ENCODE measurements at places on chromosomes 1 and 21.

GRCh38 chr1:206719169-206719839, 34.6 kb downstream of the MAPKAPK2 start:
- DNase-seq, result no peak

GRCh38 chr21:42684109-42684916, 30.9 kb downstream of the PDE9A start:
- DNase-seq, result no peak

GRCh38 chr1:147757015-147757990, 3.1 kb downstream of the GJA5 start:
- no peak for DNase-seq

GRCh38 chr1:33347650-33347992, 26.7 kb upstream of the A3GALT2 start:
- DNase-seq, result no peak

- DNase-seq, result no peak
Measured at GRCh38 chr1:19978143-19978542, 1.3 kb downstream of the PLA2G2A start.

DNA sequence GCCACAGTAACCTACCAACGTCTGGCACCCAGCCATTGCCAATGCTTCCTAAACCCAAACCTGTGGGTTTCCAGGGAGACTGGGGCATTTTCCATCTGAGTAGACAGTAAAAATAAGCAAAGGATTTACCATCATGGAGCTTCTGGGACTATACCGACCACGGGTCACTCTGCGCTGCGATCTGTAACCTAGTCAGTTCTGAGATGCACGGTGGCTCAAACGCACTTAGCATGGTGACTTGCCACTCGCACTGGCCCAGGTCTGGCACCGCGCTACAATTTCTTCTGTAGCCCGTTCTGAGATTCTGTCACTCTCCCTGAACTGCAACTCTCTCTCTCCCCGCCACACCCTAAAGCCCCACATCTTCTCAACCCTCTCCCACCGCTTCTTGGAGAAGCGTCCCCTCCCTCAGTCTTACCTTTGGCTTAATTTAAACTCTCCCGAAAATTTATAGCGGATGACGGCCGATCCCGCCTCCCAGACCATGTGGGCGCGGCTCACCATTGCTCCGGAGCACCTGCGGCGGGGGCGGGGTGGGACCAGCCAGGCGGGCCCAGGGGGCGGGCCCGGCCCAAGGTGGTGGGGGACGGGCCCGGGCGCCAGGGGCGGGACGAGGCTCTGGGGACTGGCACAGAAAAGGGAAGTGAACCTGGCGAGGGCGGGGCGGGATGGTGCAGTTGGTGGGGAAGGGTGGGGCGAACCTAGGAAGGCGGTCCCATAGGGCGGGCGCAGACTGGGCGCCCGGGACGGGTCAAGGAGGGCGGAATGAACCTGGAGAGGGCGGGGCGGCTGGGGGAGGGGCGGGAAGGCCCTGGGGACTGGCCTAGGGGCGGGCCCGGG, 493 bp upstream of the MAP3K21 start:
- no peak for DNase-seq

GRCh38 chr1:201190005-201190404, 619 bp upstream of the IGFN1 start:
- DNase-seq, result no peak

GRCh38 chr21:35582731-35583130, 477.6 kb downstream of the SETD4 start:
- DNase-seq, result no peak

GRCh38 chr1:43760745-43761317, 53.5 kb downstream of the ST3GAL3 start:
- DNase-seq, result peak; percentile 15

DNA sequence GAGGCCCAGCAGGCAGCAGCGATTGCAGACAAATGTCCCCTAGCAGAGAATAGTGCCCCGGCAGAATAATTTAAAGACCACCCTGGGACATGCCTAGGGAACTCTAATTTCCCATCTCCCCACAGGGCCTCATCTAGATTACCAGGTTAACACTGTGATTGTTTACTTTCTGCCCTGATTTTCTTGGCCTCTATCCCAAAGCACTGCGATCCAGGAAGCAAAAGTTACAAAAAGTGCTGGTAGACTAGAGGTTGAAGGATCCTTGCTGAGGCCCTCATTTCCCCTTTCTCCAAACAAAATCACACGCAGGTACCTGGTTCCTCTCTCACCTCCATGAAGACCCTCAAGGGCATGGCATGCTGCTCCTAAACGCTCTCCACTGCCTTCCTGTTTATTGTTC, 229.7 kb downstream of the C1orf94 start:
- DNase-seq, result no peak

DNA sequence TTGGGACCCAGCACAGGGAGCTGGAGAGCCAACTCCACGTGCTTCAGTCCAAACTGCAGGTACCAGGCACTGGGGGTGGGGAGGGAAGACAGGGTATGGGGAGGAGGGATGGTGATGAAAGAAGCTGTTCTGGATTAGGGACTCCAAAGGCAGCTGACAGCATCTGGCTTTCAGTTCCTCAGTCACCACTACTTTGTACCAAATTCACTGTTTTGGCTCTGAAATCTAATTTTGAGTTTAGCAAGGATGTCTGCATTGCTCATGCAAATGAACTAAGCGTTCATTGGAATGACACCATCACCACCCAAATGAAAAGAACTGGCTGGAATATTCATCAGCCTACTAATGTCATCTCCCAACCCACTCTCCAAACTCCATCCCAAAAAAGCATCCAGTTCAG, 8.7 kb downstream of the C1orf74 start:
- no peak for DNase-seq

DNA sequence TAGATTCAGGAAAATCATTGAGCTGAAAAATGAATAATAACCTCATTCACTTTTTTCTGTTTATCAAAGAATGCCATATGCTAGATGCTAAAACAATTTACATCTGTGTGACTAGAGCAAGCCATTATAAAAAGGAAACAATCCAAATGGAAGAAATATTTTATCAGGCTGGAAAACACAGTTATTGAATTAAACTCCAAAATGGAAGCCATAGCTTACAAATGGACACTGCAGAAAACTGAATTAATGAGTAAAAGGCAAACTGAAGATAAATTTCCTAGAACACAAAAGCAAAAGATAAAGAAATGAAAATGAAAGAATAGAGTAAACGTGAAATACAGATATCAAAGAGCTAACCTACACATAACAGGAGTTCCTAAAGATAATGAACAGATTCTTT, 33.1 kb upstream of the IL10 start:
- DNase-seq, result no peak

DNA sequence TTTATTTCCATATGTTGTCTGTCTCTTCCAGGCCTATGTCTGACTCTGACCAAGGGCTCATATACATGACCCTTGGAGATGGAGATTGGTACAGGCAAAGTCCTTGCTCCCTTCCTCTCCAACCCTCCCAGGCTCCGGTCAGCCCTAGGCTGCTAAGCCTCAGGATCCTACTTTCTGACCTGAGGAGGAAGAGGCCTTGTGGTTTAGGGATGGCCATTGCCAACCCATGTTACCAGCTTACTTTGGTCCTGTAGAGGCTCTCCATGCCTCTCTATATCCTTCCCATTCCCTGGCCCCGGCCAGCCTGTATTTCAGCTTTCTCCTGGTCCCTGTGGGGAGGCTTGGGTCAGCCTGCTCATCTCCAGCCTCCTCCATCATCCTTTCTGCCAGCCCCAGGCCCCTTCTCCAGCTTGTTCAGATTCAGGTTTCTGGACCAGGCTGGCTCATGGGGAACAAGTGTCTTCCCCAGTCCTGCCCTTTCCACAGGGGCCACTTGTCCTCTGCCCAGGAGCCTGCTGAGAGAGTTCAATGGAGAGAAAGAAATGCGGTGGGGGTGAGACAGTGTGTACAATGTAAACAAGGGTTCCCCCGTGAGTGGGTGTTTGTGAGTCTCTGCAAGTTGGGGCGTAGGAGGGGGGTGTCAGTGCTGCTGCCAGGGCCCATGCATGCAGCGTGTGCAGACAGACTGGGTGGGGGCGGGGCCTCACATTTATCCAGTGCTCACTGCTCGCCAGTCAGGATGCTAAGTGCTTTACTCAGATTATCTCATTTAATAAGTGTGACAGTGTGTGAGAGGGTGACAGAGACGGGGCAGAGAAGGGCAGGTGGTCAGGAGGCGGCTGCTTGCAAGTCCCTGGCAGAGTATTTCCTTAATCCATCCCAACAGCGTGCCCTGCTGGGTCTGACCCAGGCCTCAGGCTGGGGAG, 31.3 kb upstream of the FOXO6 start:
- no peak for DNase-seq

Measured in brain microvascular endothelial cell (primary cell).